ENCODE measurements at places on chromosomes 1 and 21. TPM values are rescaled to one million over a fixed set of nuclear protein-coding genes. Genes with fewer than 3 reads are reported as not detected.

DNA sequence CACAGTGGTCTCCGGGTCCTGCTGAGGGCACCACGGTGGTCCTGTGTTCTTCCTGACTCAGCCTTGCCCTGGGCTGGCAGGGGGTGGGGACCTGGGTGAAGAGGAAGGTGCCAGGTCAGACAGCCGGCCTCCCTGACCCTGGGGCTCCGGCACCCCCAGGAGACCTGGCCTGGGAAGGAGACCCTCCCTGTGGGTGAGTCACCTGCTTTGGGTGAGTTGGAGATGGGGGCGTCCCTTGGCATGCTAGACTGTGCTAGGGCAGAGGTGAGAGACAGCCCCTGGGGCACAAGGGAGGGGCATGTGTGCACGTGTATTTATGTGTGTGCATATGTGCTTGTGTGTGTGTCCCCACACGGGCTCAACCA is 23.4 kb downstream of the SPSB1 start:
- no peaks in the 10 kb centered on the region for H3K4me1 ChIP-seq
- no peaks in the 10 kb centered on the region for H3K27me3 ChIP-seq
- no peak overlapping the region for H3K27ac ChIP-seq

The PRELP gene
- not detected for total RNA-seq

DNA sequence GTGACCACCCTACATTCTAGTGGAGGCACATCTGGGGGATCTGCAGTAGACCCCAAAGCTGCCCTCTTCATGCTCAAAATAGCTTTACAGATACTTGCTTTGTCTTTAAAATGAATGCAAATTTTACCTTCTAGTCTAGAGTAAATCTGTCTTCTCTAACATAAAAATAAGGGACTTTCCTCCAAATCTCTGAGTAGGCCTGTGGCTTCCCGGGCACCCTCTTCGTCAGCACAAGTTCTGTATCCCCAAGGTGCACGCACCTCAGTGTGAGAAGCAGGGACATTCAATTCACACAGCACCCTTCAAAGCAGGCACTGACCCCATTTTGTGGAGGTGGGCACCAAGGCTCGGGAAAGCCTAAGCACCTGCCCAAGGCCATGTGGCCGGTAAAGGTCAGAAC is 19.0 kb downstream of the MEF2D start:
- no peaks in the 10 kb centered on the region for H3K4me1 ChIP-seq
- H3K27me3 ChIP-seq, result no peaks in the 10 kb centered on the region
- H3K27ac ChIP-seq, result no peak overlapping the region

DNA sequence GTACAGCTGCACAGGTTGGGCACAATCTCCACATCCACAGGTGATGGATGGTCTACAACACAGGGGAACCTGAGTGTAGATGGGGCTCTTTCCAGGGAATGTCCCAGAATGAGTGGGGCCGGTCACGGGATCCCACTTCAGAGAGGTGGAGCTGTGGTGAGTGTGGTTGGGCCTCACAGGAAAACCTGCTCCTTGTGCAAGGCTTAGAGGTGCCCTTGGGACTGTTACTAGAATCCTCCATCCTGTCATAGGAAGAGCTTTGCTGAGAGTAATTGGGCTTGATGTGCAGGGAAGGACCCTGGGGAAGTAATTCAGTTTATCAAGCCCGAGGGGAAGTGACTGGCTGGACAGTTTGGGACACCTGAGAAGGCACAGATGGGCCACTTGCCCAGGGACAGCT is 137.9 kb downstream of the ZSCAN20 start:
- H3K36me3 ChIP-seq, result no peaks in the 10 kb centered on the region
- peaks cover 70% of the 10 kb centered on the region for H3K27me3 ChIP-seq
- DNase-seq, result no peak

The AMPD1 gene
- not detected for total RNA-seq

GRCh38 chr21:42524341-42525028 is 10.8 kb downstream of the SLC37A1 start:
- peak overlapping the region; percentile 66 for H3K4me3 ChIP-seq
- DNase-seq, result peak; percentile 43
- H3K36me3 ChIP-seq, result peaks cover 18% of the 10 kb centered on the region
- peaks cover 45% of the 10 kb centered on the region for H3K4me1 ChIP-seq
- peak overlapping the region; percentile 90 for H3K27ac ChIP-seq

DNA sequence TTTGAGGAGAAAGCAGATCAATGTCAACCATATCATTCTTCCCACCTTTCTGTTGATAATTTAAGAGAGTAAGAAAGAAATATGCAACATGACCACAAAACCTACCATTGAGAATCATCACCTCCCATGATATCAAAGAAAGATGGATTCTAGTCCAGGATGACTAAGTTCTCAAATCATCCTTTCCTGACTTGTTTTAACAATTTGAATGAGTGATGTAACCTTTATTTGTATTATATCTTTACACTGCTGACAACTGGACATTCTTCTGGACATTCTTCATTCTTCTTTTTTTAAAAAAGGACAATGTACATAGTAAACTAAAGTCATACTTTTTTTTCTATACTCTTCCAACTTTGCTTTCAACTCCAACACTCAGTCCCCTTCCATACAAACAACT is 9.5 kb downstream of the PSMB4 start:
- no peak overlapping the region for H3K4me3 ChIP-seq
- no peak for DNase-seq
- peaks cover 72% of the 10 kb centered on the region for H3K36me3 ChIP-seq
- H3K27ac ChIP-seq, result no peak overlapping the region

The UBE2U gene
- not detected for total RNA-seq

- DNase-seq, result no peak
- no peak overlapping the region for H3K4me3 ChIP-seq
- H3K27me3 ChIP-seq, result peaks cover 9% of the 10 kb centered on the region
- H3K36me3 ChIP-seq, result no peaks in the 10 kb centered on the region
- no peak overlapping the region for H3K27ac ChIP-seq
- H3K4me1 ChIP-seq, result no peaks in the 10 kb centered on the region
Observed at GRCh38 chr1:244758708-244759107, 76.8 kb upstream of the COX20 start.

DNA sequence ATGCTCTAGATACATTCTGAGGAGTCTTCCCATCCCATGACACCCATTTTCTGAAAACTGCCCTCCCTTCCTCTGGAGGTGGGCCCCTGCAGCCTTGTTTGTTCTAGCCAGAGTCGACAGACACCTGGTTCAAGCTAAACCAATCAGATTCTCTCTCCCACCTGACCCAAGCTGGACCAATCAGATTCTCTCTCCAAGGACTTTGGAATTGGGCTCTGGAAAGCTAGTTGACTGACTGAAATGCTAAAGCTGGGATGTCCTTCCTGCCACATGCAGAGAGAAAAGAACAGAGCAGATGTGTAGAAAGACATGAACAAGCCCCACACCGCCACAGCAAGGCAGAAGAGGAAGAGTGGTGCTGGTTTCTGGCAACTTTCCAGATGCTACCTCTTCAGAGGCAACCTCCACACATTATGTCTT is 24.6 kb downstream of the ASAP3 start:
- H3K36me3 ChIP-seq, result no peaks in the 10 kb centered on the region
- DNase-seq, result no peak
- peaks cover 46% of the 10 kb centered on the region for H3K27me3 ChIP-seq
- H3K4me3 ChIP-seq, result no peak overlapping the region

- no peak for DNase-seq
- no peak overlapping the region for H3K27ac ChIP-seq
- H3K27me3 ChIP-seq, result peaks cover 67% of the 10 kb centered on the region
- H3K36me3 ChIP-seq, result no peaks in the 10 kb centered on the region
Observed at GRCh38 chr21:45590726-45591618, 48.7 kb upstream of the SLC19A1 start.

DNA sequence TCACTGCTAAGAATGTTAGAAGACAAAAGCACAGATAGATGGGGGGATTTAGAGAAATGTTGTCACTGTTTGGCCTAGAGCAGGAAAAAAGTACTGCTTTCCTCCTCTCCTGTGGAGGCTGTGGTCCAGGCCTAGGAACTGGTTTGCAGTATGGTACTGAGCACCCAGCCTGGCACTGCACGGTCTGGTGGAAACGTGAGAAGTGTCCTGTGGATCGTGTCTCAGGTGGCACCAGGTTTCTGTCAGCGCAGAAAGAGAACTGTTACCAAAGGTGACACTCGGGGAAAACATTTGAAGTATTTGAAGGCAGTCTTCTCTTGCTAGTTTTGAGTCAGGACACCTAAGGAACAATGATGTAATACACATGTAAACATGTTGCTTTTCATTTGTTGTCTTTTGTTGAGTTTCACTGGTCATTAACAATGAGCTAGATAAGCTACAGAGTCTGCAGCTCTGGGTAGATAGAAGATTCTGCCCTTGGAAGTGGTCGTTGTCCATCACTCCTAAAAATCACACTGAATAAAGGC is 63.0 kb downstream of the B3GALNT2 start:
- H3K4me3 ChIP-seq, result no peak overlapping the region
- no peak for DNase-seq
- H3K27ac ChIP-seq, result no peak overlapping the region
- no peaks in the 10 kb centered on the region for H3K27me3 ChIP-seq

The APCS gene
- total RNA-seq, result not detected

The RAB3B gene
- total RNA-seq, result 0.49 TPM

DNA sequence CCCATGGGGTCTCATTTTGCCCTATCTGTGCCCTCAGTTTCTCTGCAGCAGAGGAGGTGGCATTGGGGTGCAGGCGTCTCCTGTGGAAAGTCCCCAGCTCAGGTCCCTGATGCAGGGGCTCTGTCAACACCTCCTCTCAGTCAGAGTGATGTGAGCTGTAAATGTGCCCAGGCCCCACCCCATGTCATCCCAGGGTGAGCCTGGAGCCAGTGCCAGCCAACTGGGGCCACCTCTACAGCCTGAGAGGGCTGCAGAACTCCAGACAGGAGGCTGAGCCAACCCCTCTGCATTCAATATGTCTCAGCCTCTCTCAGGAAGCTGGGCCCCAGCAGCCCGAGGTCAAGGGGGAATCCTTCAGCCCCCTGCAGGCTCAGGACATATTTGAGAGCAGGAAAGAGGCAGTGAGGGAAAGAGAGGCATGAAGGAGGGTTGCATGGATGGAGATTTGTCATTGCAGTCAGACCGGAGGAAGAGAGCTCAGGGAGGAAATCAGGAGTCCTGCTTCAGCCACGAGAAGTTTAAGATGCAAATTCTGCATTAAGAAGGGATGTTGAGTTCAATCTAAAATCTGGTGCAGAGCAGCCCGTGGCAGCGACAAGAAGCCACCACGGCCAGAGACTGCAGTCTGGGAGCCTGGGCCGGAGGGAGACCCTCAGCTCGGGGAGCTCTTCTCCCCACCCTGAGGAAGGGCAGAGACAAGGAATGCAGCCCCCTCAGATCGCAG is 288.2 kb upstream of the VAMP3 start:
- no peaks in the 10 kb centered on the region for H3K36me3 ChIP-seq
- no peak for DNase-seq
- H3K4me1 ChIP-seq, result no peaks in the 10 kb centered on the region

DNA sequence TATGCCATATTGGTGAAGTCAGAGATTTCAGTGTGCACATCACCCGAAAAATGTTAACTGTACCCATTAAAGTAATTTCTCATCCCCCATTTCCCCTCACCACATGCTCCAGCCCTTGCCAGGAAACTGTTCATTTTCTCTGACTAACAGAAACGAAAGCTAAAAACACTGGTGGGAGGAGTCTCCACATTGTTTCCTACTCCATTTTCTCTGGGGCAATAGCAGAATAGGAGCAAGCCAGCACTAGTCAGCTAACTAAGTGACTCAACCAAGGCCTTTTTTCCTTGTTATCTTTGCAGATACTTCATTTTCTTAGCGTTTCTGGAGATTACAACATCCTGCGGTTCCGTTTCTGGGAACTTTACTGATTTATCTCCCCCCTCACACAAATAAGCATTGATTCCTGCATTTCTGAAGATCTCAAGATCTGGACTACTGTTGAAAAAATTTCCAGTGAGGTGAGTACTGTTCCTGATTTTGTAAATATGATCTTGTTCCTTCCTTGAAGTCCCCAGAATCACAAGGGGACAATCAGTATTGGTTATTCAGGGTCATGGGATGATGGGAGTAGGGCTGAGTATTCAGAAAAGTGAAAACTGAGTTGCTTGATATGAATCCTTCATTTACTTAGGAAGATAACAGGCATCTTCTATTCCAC is at the start of gene IFI16:
Gene IFI16, plus strand, starts transcription at position 204 of the 658 bp plus-strand sequence. CDS start 4,774 bp downstream, outside the sequence.
- peak within 1 kb of the TSS; percentile 90 for H3K27ac ChIP-seq
- DNase-seq, result peak; percentile 58
- H3K4me1 ChIP-seq, result no peaks in the 10 kb centered on the region

- no peaks in the 10 kb centered on the region for H3K4me1 ChIP-seq
- peak overlapping the region; percentile 52 for H3K27ac ChIP-seq
- H3K4me3 ChIP-seq, result no peak overlapping the region
- H3K36me3 ChIP-seq, result peaks cover 81% of the 10 kb centered on the region
- H3K27me3 ChIP-seq, result no peaks in the 10 kb centered on the region
Observed at GRCh38 chr1:43668956-43669355, 19.0 kb downstream of the KDM4A start.

The OR2L13 gene
- not detected for total RNA-seq

GRCh38 chr1:160887071-160887470 is 2.1 kb upstream of the ITLN1 start:
- no peak overlapping the region for H3K4me3 ChIP-seq
- no peak overlapping the region for H3K27ac ChIP-seq
- H3K36me3 ChIP-seq, result no peaks in the 10 kb centered on the region
- no peak for DNase-seq
- peaks cover 15% of the 10 kb centered on the region for H3K27me3 ChIP-seq
- peaks cover 7% of the 10 kb centered on the region for H3K4me1 ChIP-seq

DNA sequence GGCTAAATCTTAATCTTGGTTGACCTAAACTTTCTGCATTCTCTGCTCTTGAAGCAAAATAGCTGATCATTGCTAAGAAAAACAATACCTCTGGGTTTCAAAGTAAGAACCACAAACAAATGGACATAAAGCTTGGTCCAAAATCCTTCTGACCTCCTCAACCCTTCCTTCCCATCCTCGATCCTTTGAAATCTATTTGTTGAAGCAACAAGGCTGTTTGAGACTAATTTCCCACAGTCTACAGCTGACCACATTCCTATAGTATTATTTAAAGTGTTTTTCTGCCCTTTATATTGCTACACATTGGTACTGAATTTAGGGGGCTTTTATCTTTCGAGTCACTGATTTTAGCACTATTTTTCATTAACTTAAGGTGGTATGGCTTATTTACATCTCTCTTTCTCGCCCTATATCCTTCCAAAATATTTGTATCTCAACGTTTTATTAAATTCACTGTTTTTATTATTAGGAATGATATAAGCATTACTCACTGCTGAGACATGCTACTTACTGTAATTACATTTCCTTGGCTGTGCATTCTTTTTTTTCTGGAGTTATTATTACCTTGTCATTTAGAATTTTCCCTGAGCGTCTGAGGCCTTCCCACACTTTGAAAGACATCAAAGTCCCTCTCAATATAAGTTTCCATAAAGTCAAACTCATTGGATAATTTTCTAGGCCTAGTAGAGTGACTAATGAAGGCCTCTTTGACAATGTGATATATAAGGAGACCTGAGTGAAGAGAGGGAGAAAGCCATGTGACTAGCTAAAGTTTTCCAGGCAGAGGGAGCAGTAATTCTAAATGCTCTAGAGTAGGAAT is 73.9 kb downstream of the RAB3GAP2 start:
- H3K27me3 ChIP-seq, result no peaks in the 10 kb centered on the region
- no peaks in the 10 kb centered on the region for H3K36me3 ChIP-seq
- no peak overlapping the region for H3K4me3 ChIP-seq
- H3K27ac ChIP-seq, result no peak overlapping the region
- no peaks in the 10 kb centered on the region for H3K4me1 ChIP-seq
- DNase-seq, result no peak

The LAMB3 gene
- total RNA-seq, result 331 TPM

GRCh38 chr1:61570191-61570590 is 154.8 kb downstream of the TM2D1 start:
- peaks cover 2% of the 10 kb centered on the region for H3K27me3 ChIP-seq
- no peaks in the 10 kb centered on the region for H3K4me1 ChIP-seq
- no peak overlapping the region for H3K27ac ChIP-seq
- no peak for DNase-seq

All from Calu3 (cell line).